ENCODE measurements at places on chromosomes 3 and 15. TPM values are rescaled to one million over a fixed set of nuclear protein-coding genes. Genes with fewer than 3 reads are reported as not detected.

- DNase-seq: no peak
Observed at GRCh38 chr15:98009971-98010370, 49.5 kb downstream of the ARRDC4 start.

GRCh38 chr3:194243172-194243837 lies 107.4 kb downstream of the HES1 start:
- no peak for DNase-seq

DNA sequence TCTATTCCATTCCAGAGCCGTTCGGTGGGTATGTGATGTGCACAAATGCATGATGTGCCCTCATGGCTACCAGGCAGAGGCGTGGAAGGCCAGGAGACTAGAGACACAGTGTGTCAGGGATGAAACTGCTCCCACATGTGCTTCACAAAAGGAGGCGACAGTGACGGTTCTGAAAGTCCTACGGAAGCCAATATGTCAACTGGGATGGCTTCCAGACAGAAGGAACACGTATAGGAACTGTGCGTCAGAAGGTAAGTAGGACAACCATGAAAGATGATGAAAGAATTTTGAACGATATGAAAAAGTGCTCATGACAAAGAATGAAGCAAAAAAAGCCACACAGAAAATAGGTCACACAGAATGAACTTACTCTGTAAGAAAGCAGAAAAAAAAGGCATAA lies 34.1 kb downstream of the GLB1 start:
- no peak for DNase-seq

- DNase-seq: no peak
Observed at GRCh38 chr15:91807122-91807521, 46.4 kb upstream of the SLCO3A1 start.

DNA sequence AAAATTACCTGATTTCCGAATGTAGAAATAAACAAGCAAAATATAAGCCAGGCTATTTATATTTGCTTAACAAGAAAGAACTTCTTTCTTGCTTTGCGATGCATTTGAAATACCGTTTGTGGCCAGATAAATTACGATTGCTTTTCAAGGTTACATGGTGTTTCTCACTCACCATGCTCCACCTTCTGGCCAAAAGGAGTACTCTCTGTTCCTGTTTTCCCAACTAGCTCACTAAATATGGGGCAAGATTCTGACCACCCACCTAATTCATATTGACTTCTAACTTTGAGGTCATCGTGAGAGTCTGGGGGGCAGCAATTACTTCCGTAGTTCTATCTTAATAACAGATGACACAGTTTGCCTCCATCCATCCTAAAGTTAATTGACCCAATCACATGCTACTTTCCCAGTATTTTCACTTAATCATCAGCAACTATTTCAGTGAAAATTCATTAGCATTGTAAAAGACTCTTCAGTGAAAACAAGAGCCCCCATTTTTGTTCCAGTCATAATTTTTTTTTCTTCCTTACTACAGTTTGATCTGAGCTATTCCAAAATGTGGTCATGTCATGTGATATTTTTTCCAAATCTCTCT lies 25.9 kb downstream of the ACP3 start:
- DNase-seq: peak; percentile 68

- no peak for DNase-seq
Observed at GRCh38 chr15:63043335-63044076, 959 bp downstream of the TPM1 start.

DNA sequence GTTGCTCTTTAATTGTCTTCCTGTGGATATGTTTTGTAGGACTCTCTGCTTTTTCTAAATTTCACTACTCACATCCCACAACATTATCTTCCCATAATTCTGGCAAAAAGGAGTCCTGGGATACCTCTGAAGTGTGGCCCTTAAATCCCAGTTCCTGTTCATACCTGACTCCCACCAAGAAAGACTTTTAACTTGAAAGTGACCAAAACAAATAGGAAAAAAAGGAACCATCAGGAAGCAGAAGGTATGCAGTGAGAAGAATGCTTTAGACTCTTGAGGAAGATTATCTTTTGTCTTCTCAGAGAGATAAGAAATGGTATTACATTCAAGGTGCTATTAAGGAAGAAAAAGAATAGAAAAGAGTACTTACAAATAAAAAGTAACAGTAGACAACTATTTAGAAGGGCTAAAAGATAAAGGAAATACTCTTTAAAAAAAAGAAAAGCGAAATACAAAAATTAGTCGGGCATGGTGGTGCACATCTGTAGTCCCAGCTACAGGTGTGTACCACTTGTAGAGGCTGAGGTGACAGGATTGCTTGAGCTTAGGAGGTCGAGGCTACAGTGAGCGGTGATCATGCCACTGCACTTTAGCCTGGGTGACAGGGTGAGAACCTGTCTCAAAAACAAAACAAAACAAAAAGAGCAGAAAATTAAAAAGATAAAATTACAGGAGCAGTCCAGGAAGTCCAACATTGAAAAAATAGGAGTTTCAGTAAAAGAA lies 46.8 kb downstream of the PXK start:
- DNase-seq: no peak

DNA sequence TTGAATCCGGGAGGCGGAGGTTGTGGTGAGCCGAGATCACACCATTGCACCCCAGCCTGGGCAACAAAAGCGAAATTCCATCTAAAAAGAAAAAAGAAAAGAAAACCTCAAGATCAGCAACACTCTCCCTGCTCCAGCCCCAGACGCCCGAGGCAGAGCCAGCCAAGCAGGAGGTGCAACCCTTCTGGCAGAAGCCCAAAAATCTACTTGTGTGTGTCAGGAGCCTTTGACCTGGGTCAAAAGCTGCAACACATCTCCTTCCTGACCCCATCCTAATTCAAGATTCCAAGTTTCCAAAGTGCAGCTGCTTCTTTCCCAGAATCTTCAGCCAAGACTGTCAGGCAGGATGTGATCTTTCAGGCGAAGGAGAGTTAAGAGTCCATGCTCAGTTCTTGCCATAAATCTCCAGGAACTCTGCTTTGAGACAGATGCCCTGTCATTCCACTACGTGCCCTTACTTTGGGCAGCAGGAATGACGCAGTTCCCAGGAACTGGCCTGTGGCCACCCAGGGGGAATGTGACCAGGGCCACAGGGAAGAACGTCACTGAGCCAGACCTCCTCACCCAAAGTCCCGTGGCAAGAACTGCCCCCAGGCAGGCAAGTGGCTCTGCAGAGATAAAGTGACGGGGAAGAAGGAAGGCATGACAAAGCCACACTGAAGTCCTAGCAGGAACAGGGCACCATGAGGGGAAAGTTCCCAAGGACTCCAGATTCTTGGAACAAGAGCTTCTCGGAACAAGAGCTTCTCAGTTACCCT lies 39.4 kb downstream of the SH3BP5 start:
- peak; percentile 95 for DNase-seq

DNA sequence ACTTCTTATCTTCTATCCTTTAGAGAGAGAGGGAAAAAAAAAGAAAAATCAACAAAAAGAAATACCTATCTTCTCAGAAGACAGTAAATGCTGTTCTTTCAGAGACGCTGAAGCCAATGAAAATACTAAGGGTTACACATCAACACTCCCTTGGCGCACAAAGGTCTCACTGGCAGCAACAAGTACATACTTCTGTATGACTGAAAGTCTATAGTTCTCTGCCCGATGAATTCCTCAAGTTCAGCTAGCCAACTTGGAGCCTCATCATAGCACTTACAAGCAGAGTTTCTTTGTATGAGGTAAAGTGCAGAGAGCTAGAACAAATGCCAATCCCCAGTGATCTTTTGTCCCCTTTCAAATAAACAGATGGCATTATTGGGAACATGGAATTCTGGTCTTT lies 62.7 kb downstream of the CPNE4 start:
- DNase-seq: no peak

DNA sequence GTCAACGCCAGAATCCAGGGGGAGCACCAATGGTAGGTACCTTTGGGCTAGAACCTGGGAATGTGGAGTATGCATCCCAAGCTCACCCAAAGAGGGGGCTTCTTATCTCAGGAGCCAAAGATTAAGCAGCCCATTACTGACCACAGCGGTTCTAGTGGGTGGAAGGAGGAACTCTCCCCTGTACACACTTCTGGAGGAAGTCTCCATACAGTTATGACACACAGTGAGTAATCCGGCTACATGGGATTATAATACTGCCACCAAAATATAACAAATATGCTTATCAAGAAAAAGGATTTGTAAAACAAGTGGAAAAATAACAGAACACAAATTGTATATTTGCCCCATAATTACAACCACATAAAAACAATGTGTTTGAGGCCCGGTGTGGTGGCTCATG lies 8.4 kb downstream of the MYO1E start:
- DNase-seq: no peak

DNA sequence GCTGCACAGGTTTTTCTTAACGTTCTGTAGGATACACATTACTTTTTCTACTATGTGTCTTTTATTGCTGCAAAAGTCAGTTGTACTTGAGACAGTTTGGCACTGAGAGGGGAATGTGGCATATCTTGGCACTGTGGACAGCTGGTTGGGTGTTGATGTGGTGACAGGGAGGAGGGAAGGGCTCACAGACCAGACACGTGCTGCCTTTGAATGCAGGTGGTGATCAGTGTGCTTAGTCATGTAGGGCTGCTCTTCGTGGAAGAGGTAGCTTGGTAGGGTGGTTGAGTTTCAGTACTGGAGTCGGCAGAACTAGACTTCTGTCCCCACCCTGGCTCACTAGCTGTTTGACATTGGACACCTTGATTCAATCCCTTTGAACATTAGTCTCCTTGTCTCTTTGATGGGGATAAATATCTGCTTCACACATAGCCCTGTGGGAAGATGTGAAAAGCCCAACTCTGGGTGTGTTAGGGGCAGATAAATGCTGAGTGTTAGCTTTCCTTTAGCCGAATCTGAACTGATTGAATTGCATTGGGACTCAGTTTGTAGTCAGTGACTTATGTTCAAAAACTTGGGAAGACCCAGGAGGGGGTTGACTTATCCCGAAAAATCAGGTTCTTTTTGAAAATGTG lies 108.4 kb downstream of the PTPRG start:
- DNase-seq: no peak

- no peak for DNase-seq
Observed at GRCh38 chr3:197169028-197169427, 129.4 kb downstream of the DLG1 start.

DNA sequence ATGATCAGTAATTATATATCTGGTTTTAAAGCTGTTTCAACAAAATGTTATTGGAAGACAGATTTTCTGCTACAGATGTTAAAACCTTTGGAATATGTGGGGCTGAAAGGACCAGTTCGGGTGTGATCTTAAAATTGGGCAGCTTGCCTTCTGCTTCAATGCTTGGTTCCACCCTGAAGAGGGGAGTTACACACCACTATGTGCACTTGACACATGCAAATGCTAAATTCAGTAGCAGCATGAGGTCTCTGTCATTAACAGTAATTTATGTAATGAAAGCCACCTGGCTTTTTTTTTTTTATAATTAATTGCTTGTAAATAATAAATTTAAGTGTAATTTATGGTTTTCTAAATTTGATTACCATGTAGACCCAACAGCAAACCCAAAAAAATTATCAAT lies 24.6 kb downstream of the CDIN1 start:
- DNase-seq: no peak

DNA sequence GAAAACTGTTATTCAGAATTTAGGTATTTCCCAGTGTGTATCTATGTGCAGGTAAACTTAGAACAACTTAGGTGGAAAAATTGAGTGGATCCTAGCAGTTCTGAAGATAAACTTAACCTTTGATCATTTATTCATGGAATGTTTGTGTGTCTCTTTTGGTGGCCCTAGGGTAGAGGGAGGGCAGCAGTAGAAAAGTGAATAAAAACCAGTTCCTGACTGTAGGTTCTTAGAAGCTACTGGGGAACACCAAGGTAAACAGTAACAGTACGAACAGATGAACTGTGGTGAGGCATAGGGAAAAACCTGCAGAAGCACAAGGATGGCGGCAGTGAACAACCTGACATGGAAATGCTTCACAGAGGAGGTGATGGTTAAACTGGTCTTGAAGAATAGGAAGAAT lies 2.5 kb downstream of the SNRK start:
- no peak for DNase-seq

- no peak for DNase-seq
Observed at GRCh38 chr3:49709852-49710251, 9.6 kb downstream of the AMIGO3 start.

GRCh38 chr3:133695560-133696171 lies 33.9 kb upstream of the TOPBP1 start:
- DNase-seq: no peak

GRCh38 chr3:149042789-149043386 lies 43.4 kb downstream of the HLTF start:
- DNase-seq: no peak

GRCh38 chr3:16028604-16029003 lies 145.9 kb upstream of the GALNT15 start:
- DNase-seq: no peak

GRCh38 chr3:193732391-193732790 lies 139.4 kb downstream of the OPA1 start:
- DNase-seq: peak; percentile 73

GOLGA8H gene
- total RNA-seq: 0.42 TPM

GOLGA6L9 gene
- 3.1 TPM for total RNA-seq

TMEM202 gene
- not detected for total RNA-seq

GALNT15 gene
- total RNA-seq: 20.7 TPM

UBA3 gene
- total RNA-seq: 43.6 TPM

ZPLD1 gene
- not detected for total RNA-seq

CCDC174 gene
- 20.2 TPM for total RNA-seq

MESP1 gene
- total RNA-seq: 3.9 TPM

Measured in adrenal gland (tissue), 19 donors.